ENCODE measurements at places on chromosomes 3 and 15. TPM values are rescaled to one million over a fixed set of nuclear protein-coding genes. Genes with fewer than 3 reads are reported as not detected.

Gene CCR3
- total RNA-seq, result not detected

DNA sequence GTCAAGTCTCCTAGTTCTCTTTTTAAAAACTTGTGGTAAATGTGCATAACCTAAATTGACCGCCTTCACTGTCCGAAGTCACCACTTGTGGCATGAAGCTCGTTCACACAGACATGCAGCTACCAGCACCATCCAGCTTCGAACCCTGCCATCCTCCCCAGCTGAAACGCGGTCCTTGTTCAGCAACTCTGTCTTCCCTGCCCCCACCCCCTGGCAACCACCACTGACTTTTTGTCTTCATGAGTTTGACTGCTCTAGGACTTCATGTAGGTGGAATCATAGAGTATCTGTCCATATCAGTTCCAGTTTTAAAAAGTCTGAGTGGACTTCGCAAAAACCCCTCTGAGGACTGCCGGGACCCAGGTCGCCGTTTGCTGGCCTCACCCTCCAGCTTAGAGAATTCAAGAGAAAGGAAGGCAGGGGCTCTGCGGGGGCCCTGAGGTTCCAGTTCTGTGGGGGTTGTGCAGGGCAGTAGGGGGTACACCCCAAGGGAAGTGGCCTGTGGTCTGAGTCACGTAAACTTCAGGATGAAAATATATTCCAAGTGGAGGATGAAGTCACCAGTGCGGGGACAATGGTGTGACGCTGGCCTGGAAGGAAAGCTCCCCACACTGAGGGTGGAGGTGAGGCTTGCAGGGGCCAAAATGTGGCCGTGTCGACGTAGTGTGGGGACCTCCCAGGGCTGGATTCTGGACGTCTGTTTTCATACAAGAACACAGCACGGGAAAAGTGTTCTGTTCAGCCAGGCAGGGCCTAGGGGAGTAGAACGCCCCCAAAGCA lies 67.6 kb downstream of the ABTB1 start:
- no peak overlapping the region for H3K27ac ChIP-seq
- H3K27me3 ChIP-seq, result peaks cover 30% of the 10 kb centered on the region
- no peak overlapping the region for H3K4me3 ChIP-seq
- peaks cover 9% of the 10 kb centered on the region for H3K4me1 ChIP-seq
- no peaks in the 10 kb centered on the region for H3K36me3 ChIP-seq
- no peak for DNase-seq

DNA sequence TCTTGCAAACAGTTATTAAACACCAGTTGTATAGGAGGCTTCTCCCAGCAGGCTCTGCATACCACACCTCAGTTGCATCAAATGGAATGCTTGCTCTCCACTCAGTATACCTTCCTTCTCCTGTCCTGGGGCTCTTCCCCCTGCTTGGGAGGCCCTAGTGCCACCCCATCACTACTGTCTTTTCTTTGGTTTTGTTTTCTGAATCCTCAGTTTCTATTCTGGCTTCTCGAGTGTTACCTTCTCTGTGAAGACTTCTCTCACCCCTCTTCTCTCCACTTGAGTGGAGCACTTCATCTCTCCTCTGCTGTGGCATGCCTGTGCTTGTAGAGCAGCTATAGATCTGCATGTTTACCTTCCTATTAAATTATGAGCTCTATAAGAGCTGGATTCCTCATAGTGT lies 75.7 kb upstream of the TPRG1 start:
- peaks cover 10% of the 10 kb centered on the region for H3K4me1 ChIP-seq
- H3K27ac ChIP-seq, result no peak overlapping the region
- no peaks in the 10 kb centered on the region for H3K36me3 ChIP-seq

- no peak overlapping the region for H3K27ac ChIP-seq
- H3K4me3 ChIP-seq, result no peak overlapping the region
- peaks cover 10% of the 10 kb centered on the region for H3K4me1 ChIP-seq
- no peak for DNase-seq
- peaks cover 10% of the 10 kb centered on the region for H3K27me3 ChIP-seq
These were observed 42.9 kb downstream of the LINGO1 start for GRCh38 chr15:77589839-77590238.

GRCh38 chr3:101567528-101568317 lies 6.1 kb downstream of the TRMT10C start:
- peaks cover 13% of the 10 kb centered on the region for H3K4me1 ChIP-seq
- H3K27ac ChIP-seq, result peak overlapping the region; percentile 79
- no peak for DNase-seq
- no peaks in the 10 kb centered on the region for H3K27me3 ChIP-seq

Measured in progenitor cell of endocrine pancreas (in vitro differentiated cells).